ENCODE measurements at places on chromosomes 3 and 15.

DNA sequence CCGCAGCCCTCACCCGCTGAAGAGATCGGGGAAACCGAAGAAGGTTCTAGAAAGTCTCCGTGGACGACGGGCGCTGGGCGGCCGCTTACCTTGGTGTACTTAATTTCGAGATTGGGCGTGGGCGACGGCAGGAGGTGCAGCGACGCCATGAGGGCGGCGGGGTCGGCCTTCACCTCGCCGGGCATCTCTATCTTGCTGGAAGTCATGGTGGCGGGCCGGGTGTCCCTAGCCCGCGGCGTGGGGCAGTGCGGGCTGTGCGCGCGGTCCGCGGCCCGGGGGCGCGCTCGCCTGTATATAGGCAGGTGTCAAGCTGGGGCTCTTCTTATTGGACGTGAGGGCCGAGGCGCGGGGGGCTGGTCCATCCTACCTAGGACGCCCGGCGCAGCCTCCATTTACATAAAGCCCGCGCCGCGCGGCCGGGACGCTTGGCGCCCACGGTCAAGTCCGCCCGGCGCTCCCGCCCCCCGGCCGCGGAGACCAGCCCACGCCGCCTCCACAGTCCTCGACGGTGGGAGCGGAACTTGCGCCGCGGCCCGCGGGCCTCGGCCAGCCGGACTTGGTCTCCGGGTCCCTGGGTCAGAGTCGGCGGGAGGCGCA lies at the start of gene ALDH1A2:
TSS of gene ALDH1A2 (minus strand) at position 267 of the 597 bp plus-strand sequence. CDS start at position 206, 61 bp downstream.
- no peak for DNase-seq

DNA sequence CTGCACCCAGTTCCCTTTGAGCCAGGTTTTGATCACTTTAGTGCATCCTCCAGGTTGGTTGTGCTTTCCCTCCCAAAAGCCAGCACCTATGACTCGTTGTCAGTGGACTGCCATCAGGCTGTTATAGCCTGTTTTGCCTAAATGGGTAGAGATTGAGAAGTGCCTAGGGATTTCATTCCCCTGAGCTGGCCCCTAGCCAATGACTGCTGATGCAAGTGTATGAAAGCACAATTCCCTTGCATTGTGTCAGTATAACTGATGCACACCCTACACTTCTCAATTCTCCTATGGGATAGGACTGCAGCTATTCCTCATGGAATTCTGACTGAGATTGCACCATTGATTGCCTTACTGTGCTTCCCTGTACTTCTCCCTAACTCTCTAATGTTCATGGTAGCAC lies 102.1 kb upstream of the ARPP21 start:
- no peak for DNase-seq

DNA sequence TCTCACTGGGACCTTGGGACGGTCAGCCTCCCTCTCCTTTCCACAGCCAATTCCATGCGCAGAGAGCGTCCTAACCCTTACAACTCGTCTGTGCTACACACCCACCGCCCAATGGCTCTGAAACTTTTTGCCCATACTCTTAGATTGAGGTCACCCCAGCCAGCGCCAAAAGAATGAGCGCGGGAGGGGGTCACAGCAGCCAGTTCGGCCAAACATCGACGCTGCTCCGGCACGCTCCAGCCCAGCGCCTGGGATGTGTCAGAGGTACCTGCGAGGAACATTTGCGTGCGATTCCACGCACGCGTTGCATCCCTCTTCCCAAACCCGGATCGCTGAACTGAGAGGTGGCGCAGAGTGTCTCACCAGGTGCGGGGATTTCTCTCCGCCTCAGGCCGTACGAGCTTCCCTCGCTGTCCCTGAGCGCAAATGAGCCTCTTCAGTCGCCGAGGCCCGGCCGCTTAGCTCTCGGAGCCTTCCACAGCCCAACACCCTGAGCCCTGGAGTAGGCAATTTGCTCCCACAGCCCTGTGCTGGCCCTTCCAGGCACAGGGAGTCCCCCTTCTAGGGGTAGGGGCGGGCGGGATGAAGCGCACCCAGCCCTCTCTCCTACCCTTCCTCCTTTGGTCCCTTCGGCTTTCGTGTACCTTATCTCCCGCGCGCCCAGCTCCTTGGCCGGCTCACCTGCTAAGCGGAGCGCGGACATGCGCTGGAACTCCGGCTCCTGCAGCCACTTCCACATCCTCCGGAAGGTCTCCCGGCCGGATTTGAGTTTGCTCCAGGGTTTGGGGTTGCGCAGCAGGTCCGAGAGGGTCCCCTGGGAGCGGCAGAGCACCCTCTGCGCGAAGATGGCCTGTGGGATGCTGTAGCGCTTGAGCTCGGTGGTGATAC lies 1.8 kb downstream of the ONECUT1 start:
- DNase-seq = no peak

- no peak for DNase-seq
Observed at GRCh38 chr3:136177876-136178275, 18.3 kb downstream of the MSL2 start.

- no peak for DNase-seq
Observed at GRCh38 chr3:133926736-133927539, 31.3 kb upstream of the RAB6B start.

GRCh38 chr3:138943724-138944653 lies 2.9 kb downstream of the FOXL2 start:
- DNase-seq = no peak

- no peak for DNase-seq
Observed at GRCh38 chr3:59262076-59262498, 212.3 kb upstream of the CFAP20DC start.

DNA sequence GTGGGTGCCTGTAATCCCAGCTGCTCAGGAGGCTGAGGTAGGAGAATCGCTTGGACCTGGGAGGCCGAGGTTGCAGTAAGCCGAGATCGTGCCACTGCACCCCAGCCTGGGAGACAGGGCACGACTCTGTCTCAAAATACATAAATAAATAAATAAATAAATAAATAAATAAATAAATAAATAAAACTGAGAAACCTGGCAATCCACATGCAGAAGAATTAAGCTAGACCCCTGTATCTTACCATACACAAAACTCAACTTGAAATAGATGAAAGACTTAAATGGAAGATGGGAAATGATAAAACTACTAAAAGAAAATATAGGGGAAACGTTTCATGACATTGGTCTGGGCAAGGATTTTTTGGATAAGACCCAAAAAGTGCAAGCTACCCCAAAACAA lies 58.0 kb downstream of the ATP13A4 start:
- DNase-seq = no peak

DNA sequence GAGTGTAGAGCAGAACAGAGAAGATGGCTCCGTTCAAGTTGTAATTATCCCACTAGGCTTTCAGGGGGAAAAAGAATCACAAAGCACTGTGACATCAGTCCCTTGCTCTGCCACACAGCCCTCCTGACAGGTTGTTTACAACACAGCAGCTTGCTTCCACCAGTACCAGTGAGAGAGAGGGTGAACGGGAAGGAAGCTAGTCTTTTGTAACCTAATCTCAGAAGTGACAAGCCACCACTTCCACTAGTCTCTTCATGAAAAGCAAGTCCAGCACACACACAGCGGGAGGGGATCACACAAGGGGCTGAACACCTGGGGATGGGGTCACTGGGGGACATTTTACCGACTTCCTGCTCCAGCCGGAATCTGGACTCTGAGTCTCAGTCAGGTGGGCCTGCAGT lies 86.3 kb downstream of the FAM81A start:
- no peak for DNase-seq

- DNase-seq = no peak
Observed at GRCh38 chr3:42659451-42660130, 6.1 kb downstream of the ZBTB47 start.

- DNase-seq = no peak
Observed at GRCh38 chr3:152241142-152242017, 27.3 kb upstream of the MBNL1 start.

GRCh38 chr3:81863756-81864155 lies 102.3 kb upstream of the GBE1 start:
- no peak for DNase-seq

DNA sequence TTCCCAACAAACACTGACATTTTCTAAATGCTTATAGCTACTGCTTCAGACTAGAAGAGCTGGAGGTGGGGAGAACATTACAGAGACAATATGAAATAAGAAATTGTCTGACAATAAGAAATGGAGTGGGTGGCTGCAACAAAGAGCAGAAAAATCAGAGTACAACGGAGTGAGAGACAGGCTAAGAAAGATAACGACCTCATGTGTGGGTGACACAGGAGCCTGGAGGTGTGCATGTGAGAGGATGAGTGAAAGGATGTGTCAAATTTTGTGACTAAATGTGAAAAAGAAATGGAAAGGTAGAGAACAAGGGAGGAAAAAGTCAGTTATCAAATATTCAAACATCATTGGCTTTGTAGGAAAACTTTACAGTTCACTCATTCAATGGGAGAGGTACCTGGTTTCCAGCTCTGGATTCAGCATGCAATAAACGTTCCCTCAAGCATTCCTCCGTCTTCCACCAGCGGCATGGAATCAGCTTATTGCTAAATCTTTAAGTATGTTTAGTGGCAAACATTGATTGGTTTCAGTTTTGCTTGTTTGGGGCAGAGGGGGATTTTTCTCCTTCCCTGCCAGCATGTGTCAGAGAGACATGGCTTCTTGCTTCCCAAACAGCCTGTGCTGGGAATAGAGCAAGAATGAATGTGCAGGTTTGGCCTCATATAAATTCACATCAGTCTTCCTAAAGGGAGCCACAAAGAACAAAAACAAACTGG lies 103.8 kb upstream of the CHRM5 start:
- no peak for DNase-seq

DNA sequence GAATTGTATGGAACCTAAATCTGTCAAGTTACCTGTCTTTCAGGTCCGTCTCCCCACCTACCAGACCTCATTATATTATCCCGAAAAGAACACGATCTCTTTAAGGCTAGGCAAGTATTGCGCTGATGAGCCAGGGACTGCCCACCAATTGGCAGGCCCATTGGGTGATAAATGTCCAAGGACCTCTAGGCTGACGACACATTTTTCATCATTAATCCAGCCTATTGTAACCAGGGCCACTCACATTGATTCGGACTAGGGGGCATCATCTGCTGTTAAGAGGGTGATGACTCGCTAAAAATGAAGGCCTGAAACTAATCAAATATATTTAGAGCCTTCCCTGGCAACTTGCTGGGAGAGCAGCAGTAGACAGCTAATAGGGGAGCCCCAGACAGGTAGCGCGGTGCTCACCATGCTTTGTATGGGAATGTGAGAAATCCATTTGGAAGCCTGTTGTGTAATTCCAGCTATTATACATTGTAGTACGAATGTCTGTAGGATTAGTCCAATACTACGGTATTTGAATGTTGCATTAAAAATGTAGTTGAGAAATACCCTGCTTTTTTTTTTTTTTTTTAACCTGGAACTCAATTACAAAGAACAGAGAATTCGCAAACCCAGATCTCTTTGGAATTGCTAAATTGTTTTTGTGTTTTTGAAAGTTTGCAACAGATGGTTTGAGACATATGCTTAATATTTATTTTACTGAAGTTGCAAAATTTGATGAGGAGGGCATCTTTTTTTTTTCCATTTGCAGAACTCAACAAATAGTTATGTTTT lies 156.1 kb downstream of the ROBO2 start:
- DNase-seq = no peak

DNA sequence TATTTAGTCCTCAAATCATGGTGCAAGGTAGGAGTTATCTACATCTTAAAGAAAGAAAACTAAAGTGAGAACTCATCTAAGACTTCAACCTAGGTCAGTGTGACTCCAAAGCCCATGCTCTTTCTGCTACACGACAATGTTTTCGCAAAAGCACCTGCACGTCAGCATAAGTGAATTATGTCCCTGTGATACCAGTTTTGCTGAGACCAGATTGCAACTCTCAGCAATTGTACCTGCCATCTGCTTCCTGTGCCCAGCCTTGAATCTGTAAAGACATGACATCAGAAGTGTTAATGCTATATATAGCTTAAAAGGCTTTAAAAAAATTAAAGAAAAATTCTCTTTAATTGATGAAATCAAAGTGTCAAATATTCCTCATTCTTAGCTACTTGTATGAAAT lies 43.4 kb downstream of the RETNLB start:
- no peak for DNase-seq

- DNase-seq = peak; percentile 67
Observed at GRCh38 chr15:52481915-52482314, 46.8 kb downstream of the MYO5A start.
